ENCODE measurements at places on chromosomes 13 and 19.
A peak's percentile ranks its signal among the peaks of the same experiment; 100 is the strongest.

DNA sequence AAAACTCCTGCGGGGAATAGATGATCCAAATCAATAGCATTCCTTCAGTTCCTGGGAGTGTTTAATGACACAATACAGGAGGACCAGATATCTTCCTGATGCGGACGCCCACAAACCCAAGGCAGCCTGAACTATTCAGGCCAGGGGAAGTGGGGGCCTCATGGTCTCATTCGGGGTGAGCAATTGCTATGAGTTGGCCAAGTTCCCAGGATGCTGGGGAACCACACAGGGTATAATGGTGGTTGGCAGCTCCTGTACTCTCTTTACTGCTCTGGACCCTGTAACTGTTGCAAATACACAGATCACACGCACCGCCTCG, 401.2 kb downstream of the IRS2 start:
- DNase-seq: no peak

DNA sequence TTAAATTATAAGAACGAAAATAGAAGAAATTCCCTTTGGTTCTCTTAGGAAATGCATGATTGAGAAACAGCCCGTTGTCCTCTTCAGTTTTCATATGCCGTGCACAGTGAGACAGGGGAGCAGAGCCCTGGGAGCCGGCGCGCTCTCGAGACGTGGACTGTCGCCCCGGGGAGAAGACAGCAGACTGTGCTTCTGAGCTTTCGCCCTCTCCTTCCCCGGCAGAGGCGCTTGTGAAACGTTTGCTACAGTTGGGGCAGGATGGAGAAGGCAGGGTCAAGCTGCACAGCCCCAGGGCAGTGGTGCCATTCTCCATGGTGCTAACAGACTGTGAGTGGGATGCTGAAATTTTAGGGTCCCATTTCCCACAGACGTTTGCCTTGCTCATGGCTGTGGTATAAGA, 192.2 kb upstream of the KL start:
- no peak for DNase-seq

GRCh38 chr13:97844151-97844550, 109.3 kb upstream of the IPO5 start:
- DNase-seq: no peak

DNA sequence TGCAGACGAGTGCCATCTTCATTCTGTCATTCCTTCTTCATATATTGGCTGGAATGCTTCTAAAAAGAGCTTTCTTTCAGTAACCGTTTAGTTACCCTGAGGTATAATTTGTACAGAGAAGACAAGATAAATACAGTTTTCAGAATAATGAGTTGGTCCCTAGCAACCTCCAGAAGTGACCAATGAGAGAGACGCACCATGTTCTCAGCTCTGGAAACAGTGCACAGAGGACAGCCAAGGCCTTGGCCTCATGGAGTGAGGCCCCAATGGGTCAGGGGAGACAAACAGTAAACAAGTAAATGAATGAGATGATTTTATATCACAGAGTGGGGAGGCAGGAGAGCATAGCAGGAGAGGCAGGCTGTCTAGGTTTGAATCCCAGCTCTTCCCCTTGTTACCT, 90.7 kb downstream of the DPF1 start:
- no peak for DNase-seq

GRCh38 chr19:44752816-44753625, 4.5 kb downstream of the BCL3 start:
- DNase-seq: peak; percentile 80

GRCh38 chr13:108304170-108305016, 34.9 kb downstream of the TNFSF13B start:
- no peak for DNase-seq

GRCh38 chr13:40206241-40207000, 460.0 kb downstream of the FOXO1 start:
- DNase-seq: no peak

GRCh38 chr13:40982772-40983171, 36.3 kb downstream of the ELF1 start:
- no peak for DNase-seq

DNA sequence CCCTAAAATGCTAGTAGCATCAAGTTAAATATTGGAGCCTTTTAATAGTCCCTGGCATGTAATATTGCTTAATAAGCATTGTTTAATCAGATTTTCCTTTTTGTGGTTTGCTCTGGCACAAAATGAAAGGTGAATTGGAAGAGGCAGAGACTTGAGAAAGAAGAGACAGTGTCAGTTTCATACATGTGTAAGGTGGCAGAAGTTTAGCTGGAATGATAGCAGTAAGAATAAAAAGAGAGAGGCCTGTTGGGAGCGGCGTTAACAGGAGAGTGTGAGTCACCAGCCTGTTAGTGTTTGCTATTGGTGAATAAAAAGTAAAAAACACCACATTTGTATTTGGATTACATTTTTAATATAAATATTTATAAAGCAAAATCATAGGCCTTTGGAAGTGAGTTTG, 145.3 kb downstream of the PDS5B start:
- no peak for DNase-seq

DNA sequence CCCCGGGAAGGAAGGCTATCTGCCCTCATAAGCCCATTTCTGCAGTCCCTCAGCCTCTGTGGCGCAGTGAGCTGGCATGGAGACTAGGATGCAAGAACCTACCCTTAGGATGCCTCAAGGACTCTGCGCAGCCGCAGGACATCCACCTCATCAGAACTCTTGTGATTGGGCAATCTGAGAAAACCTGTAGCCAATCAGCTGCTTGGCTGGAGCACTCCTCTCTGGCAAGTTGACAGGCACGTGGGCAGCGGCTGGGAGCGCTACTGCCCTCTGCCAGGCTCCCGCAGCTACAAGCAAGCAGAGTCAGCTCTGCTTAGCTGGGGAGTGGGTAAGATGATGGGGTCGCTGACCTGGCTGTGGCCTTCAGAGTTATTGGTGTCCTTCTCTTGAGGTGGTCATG, 1.5 kb upstream of the ECSIT start:
- peak; percentile 23 for DNase-seq

DNA sequence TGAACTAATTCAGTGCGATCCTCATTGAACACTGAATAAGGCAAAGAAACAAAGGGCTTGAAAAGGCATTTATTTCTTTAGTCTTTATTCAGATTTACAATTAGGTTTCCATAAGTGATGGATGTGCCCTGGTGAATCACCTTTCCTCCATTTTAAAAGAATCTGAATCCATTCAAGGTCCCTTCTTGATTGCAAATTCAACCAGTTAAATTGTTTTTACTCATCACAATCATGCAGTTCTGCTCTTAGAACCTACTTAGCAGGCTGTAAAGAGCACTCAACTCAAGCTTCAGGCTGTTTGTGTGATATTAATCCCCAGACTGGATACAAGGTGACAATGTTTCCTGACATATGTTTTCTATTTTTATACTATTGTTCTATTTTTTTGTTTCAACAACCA, 321.0 kb downstream of the TBC1D4 start:
- DNase-seq: no peak

- no peak for DNase-seq
Observed at GRCh38 chr13:24694907-24695306, 14.7 kb downstream of the ATP12A start.

- DNase-seq: no peak
Observed at GRCh38 chr19:14941189-14941588, at the start of gene OR7C2. Gene OR7C2 (plus strand): TSS chr19:14941489. CDS start chr19:14941489, 0 bp downstream.

GRCh38 chr13:92719868-92720267, 506.7 kb upstream of the GPC6 start:
- DNase-seq: no peak

GRCh38 chr13:104473936-104474335, 1407.7 kb upstream of the SLC10A2 start:
- DNase-seq: no peak

DNA sequence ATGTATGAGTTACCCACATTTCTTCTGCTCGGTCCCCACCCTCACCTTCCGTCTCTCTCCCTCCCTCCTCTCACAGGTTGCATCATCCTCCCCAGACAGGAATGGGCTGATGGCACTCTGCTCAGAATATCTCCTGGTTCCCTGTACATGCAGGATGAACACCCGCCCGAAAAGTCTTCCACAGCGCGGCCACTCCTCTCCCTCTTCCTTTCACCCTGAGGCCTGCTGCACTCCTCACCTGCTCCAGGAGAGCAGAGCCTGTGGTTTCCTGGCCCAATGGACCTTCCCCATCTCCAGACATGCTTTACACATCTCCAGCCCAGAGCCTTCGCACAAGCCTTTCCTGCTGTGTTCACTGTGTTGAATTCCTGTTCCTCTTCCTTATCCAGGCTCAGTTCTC, 40.9 kb downstream of the GSX1 start:
- DNase-seq: no peak

- DNase-seq: no peak
Observed at GRCh38 chr13:73055813-73056564, 2.8 kb upstream of the KLF5 start.

- DNase-seq: no peak
Observed at GRCh38 chr19:30634996-30635975, 263.1 kb downstream of the ZNF536 start.

DNA sequence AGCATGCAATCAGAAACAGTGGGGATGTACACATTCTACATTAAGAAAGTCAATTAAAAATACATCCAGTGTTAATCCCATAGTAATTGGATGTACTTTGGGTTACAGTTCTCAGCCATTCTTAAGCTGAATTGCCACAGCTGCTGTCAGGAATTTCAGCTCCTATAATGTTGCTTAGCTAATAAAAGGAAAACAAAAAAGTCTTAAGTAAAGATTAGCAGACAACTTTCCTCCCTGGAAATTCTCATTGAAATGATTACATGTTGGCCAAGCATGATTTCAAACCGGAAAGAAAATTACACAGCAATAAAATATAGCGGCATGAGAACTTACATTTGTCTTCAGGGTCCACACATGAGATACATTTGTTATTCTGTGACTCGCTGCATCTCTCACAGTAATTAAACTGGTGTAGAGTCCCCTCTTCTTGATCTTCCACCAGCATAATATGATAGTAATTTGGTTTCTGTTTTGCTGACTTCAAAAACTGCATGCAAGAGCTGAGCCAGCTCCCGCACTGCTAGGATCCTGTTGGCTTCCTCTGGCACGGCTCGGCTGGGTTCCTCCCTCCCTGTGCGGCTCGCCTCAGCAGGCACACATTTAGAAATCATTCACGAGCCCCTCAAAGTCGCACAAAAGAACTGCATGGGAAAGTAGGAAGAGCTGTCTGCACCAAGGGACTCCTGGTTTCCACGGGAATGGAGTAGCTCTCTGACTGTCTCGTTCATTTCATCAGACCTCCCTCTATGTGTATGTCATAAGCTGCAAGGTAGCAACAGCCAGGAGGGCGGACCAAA, at the start of gene HTR2A:
Gene HTR2A, minus strand, starts transcription at position 713 of the 797 bp plus-strand sequence. CDS start 1,147 bp downstream, outside the sequence.
- no peak for DNase-seq

DNA sequence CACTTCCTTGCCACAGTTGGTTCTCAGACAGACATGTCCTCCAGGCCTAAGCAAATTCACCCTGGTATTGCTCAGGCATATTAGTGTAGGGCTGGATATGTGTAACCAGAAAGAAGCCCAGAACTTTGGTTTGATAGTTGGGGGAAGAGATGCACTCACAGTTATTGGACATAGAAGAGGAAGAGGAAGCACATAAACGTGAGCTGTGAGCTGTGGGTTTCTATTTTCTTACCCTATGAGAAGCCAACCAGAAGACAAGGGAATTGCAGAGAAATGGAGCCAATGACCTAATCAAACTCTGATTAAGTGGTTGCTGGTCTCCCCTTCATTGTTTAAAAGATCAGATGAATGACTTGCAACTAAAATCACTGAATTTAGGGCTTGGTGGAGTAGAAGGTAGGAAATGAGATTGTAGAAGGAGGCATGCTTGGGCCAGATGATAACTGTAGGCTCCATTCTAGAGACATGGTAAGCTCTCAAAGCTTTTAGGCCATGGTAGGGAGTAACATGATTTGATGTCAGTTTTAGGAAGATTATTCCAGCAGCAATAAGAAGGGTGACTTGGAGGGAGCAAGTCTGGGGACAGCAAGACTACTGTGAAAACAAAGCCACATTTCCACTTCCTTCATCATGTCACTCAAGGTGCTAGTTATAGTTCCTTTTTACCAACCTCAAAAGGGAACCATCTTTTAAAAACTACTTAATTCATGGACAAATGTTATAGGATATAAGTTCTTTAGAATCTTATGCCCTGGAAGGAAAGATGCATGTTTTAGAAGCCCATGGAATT, 24.1 kb upstream of the WDFY2 start:
- no peak for DNase-seq

DNA sequence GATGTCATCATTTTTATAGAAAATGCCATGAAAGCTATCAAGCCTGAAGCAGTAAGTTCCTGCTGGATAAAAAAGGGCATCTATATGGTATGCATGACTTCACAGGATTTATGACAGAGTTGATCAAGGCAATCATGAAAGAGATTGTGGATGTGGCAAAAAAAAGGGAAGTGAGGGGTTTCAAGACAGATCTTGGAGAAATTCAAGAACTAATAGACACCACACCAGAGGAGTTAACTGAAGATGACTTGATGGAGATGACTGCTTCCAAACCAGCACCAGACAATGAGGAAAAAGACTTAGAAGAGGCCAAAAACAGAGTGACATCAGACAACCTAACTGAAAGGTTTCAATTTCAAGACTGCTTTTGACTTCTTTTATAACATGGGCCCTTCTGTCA, 691.1 kb upstream of the SLC10A2 start:
- no peak for DNase-seq

DNA sequence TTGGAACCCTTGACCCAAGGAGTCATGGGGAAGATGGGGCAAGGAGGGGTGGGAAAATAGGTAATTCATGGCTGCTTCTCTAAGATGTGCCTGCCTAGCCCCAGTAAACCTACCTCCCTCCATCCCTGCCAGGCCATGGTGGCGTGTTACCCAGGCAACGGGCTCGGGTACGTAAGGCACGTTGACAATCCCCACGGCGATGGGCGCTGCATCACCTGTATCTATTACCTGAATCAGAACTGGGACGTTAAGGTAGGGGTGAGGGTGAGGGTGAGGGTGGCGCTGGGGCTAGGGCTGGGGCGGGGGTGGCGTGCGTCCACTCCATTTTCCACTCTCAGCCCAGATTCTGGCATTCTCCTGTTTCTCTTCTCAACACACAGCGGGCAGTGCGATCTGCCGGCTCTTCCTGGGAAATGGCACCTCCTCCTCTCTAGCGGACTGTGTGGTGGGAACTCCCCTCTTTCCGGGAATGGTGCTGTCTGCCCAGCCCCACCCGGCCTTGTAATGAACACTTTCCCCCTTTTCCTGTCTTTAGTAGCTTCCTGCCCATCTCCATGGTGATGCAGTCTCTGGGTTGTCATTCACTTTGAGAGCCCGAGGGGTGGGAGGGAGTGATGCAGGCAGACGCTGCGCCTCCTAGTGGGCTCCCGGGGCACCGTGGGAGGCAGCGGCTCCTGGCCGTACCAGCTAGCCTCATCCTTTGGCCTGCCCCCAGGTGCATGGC, 7.6 kb downstream of the EGLN2 start:
- peak; percentile 71 for DNase-seq

- no peak for DNase-seq
Observed at GRCh38 chr13:50428183-50428877, 413.1 kb downstream of the KCNRG start.

GRCh38 chr13:59494560-59494970, 669.2 kb downstream of the DIAPH3 start:
- DNase-seq: no peak

GRCh38 chr13:98097749-98098148, 45.1 kb upstream of the FARP1 start:
- DNase-seq: no peak

- no peak for DNase-seq
Observed at GRCh38 chr13:112638157-112638750, 50.3 kb upstream of the TUBGCP3 start.

- no peak for DNase-seq
Observed at GRCh38 chr13:111789011-111789410, 277.9 kb upstream of the SOX1 start.

GRCh38 chr13:28716511-28716910, 2.3 kb downstream of the SLC46A3 start:
- DNase-seq: no peak

GRCh38 chr19:19425170-19425875, 19.8 kb downstream of the GATAD2A start:
- no peak for DNase-seq
